ENCODE measurements at places on chromosomes 13 and 19.

- no peak for DNase-seq
Measured at GRCh38 chr19:2167896-2168618, 4.3 kb downstream of the DOT1L start.

- DNase-seq = no peak
Measured at GRCh38 chr13:93235258-93236015, 8.8 kb downstream of the GPC6 start.

DNA sequence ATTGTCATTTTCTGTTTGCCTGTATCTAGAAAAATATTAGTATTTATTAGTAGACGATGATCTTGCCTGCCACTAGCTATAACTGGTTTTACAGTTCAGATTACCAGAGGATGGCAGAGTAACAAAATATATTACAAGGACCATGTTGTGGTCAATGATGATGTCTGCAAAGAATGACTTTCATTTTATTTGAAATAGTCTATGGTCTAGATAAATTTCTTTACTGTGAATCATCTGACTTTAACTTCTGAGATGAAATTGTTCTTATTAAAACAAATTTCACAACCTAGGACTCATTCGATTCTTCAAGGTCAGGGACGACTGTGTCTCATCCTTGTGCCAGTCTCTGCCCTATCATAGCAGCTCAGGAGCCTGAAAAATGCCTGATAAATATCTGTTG lies 637.8 kb upstream of the KLF12 start:
- no peak for DNase-seq

DNA sequence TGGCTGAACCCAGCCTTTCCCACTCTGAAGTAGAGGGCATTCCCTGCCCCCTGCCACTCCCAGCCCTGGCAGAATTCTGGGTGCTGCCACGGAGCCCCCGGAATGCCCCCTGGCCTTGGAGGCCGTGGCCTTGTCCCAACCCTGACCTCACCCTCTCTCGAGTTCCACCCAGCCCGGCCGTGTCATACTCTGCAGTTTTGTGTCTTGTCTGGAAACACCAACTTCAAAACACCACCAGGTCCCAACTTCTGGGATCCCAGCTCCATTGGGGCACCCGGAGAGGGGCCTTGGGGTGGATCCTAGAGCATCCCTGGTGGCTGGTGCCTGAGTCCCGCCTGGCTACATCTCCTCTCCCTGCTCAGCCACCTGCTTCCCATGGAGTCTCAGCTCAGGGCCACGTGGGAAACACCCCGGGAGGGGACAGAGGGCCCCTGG lies 81.4 kb upstream of the MCF2L start:
- DNase-seq = no peak

GRCh38 chr19:7674010-7675005 lies 2.6 kb upstream of the MCEMP1 start:
- no peak for DNase-seq

- DNase-seq = no peak
Measured at GRCh38 chr13:89212186-89212585, 1541.0 kb downstream of the SLITRK5 start.

DNA sequence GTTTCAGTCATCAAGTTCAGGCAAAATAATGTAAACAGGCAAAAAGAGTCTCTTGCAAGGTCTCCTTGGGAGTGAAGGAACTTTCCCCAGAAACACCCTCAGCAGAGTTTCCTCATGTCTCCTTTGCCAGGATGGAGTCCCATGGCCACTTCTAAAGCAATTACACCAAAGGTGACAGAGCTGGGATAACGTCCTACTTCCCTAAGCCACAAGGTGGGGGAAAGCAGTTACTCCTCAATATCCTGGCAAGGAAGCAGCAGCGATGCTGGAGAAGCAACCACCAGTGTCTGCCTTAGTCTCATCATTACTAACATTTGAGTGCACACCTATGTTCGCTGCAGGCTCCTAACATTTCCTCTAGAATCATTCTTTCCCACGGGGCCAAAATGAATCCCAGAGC lies 88.6 kb downstream of the UBL3 start:
- no peak for DNase-seq

DNA sequence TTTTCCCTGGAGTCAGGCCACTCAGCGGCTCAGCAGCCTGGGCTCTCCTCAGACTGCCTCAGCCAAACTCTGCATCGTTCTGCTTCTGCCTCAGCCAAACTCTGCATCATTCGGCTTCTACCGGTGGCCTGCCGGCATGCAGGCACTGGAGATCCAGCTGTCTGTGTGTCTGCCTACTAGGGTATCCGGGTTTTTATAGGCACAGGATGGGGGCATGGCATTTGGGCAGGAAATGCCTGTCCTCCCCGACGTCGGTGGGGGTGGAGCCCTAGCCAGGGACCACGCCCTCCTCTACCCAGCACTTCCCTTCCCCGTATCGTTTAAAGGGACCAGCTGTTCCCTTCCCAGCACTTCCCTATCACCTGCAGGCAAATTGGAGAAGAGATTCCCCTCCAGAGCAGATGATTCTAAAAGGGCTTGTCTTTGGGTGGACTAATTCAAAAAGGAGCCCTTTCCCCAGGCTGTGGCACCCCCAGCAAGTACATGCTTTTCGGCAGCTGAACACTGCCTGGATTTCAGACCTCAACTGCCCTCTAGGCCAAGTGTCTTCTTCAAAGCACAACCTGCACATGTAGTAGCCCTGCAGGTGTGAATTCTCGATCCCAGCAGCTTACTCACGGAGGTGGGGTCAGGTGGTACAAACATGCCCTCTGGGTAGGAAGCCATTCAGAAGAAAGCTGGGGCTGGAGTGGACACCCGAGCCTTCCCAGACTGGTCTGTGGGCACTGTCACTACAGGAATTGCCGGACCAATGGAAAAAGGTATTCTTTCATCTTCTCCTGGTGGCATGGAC lies 25.4 kb upstream of the GPR12 start:
- no peak for DNase-seq

DNA sequence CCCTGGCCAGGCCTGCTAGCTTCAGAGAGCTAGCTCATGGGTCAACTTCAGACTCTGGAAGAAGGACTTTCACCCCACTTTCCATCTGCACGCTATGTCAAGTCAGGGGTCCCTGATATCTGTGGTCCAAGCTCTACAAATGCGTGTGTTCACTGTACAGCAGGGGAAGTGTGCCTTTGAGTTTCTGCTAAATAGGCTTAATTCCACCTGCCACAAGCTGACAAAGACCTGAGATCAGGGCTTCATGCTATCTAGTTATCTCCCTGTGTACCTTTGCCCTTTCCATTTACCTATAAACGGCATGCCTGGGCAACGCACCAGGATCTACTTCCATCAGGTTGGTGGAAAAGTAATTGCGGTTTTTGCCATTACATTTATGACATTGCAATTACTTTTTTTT lies 10.7 kb upstream of the SULT2A1 start:
- DNase-seq = no peak

GRCh38 chr13:30664689-30665275 lies 47.1 kb downstream of the USPL1 start:
- DNase-seq = no peak

Data from vagina (tissue), 2 donors.